ENCODE measurements at places on chromosomes 11 and 22.

- DNase-seq: no peak
Measured at GRCh38 chr11:22151649-22152197, 41.2 kb upstream of the ANO5 start.

DNA sequence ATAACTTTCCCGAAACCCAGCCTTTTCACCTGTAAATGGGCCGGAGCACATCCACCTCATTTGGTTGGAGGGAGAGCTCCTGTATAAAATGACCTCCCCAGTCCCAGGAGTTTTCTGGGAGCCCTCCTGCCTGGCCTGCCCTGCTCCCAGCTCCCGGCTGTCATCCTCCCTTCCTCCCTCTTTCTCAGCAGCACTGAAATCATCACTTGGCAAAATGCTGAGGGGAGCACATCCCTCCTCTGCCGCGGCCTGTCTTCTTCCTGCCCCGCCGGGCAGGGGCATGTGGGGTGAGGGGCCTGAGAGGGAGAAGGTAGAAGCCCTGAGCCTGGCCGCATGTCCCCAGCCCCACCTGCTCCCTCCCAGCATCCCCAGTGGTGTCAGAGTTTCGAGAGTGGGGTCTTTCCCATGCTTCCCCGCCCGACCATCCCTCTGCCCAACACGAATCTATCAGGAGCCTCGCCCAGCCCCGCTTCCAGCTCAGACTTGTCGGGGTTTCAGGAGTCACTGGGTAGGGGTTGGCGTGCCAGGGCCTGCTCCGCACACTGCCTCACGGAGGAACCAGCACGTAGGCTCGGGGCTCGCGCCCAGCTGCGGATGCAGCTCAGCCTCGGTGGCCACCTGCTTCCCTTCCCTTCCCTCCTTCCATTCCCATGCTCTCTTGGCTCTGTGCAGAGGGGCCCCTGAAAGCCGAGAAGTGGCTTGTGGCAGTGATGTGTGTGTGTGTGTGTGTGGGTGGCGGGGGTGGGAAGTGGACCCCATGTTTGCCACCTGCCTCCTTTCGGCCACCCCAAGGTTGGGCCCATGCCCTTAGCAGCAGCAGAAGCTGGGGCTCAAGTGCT, 37.1 kb downstream of the NECTIN1 start:
- no peak for DNase-seq

GRCh38 chr11:7579361-7579791, 65.6 kb downstream of the PPFIBP2 start:
- DNase-seq: no peak

DNA sequence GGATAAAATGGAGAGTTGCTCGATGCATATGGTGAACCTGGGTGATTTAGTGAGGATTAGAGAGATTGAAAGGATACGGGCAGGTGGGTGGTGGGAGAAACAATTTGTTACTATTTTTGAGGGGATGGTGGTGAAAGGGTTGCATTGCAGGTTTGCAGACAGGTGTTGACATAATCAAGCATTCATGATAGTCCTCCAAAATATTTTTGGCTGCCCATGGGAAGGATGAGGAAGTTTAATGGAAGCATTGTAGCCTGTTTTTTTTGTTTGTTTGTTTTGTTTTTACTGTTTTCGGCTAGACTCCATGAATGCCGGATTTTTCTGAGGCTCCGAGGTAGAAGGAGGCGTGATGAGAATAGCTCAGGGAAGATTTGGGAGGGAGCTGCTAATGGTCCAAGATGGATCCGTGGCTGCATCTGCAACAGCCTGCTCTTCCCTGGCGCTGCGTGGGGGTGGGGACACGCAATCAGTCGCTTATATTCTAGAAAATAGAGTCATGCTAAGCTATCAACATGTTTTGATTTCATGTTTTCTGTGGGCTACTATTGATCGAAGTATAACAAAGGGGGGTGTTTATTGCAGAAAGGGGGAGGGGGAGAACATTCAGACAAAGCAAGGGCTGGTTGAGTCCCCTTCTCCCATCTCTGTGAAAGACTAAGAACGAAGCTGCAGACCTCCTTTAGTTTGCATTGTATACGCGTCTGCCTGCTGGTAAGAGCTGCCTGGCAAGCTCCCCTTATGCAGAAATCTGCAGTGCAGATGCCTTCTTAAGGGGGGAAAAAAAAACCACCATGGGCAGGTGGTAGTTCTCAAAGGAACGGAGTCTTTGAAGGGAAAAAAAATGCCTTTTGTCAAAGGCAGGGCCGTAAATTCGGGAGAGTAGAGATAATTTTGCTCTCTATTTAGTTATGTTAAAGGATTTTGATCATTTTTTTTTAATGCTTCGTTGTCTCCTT, 1.0 kb downstream of the RTN3 start:
- DNase-seq: no peak

- DNase-seq: no peak
Measured at GRCh38 chr11:110629594-110629993, 82.6 kb downstream of the ARHGAP20 start.

DNA sequence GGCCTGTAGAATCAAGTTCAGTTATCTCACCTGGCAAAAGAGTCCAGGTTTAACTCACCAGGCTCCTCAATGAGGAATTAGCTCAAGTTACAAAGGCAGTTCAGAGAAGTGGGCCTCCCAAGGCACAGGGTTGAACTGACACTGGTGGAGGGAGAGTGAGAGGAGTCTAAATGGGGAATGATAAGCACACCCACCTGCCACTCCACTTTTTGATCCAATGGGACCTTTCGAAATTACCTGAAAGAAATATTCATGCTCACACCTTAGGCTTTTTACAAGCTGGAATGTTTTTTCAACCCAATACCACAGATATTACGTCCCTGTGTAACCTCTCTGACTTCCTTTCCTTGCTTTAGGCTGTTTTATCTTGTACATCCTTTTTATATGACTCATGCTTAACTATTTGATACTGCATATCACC, 642.7 kb upstream of the TENM4 start:
- DNase-seq: no peak

DNA sequence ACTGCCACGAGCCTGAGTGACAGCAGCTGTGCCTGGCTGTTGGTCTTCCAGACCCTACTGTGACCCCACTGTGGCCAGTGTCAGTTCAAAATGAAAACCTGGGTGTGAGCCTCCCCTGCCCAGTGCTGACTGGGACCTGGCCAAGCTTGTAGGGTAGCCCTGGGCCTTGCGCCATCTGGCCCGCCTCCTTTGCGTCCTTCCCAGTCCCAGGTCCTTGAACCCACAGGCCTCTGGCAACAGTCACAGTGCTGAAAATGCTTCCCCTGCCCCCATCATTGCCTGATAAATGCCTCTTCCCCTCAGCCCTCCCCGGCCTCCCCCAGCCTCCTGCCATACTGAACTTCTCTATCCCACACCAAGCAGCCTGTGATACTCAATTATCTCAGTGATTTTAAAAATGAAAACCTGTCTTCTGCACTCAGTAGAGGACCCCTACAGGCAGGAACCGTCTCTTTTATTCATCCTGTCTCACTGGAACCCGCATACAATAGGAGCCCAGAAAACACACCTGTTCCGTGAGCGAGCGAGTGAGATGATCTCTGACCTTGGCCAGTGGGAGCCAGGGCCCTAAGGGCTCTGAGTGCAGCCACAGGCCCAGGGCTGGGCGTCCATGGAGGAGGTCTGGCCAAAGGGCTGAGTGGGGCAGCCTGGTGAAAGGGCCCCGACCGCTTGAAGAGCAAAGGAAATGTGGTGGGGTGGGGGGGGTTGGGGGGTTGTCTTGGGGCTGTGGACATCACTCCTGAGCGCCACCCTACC, 49.7 kb upstream of the TTLL12 start:
- DNase-seq: no peak

DNA sequence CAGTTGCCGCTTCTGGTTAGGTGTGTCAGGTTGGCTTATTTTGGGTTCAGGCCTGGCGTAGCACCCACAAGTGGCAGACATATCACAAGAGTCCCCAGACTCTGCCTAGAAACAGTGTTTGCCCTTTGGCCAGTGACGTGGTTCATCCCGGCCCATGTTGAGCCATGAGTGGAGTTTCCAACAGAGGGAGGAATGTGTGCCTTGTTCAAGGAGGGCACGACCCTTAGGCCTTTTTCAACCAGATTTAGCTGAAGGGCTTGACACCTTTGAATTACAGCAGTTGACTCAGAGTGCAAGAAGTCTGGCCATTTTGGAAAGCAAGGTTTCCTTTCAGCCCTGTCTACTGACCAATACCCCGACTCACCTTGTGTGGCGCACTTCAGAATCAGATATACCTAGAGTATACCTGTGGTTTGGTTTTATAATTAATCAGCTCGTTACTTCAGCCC, 15.1 kb upstream of the AIFM3 start:
- no peak for DNase-seq

DNA sequence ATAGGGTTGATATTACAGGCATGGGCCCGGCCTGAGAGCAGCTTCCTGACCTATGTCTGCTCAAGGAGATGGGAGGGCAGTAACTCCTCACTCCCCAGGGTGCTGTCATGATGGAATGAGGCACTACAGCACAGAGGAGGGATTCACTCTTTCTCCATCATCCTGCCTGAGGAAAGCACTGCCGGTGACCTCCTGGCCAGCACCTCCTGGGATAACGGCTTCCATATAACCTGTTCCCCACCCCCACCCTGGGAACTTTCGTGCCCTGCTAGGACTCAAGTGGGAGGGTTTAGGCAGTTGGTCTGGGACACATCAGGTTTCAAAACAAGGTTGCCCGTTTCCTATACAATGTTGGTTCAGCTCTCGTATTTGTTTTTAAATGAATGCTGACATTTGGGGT, 42.7 kb upstream of the MN1 start:
- DNase-seq: no peak

- no peak for DNase-seq
Measured at GRCh38 chr11:64606796-64607380, 15.9 kb downstream of the SLC22A12 start.
